Iris pigment epithelial cell (primary cell): ENCODE measurements at places on chromosomes 11 and 22.

DNA sequence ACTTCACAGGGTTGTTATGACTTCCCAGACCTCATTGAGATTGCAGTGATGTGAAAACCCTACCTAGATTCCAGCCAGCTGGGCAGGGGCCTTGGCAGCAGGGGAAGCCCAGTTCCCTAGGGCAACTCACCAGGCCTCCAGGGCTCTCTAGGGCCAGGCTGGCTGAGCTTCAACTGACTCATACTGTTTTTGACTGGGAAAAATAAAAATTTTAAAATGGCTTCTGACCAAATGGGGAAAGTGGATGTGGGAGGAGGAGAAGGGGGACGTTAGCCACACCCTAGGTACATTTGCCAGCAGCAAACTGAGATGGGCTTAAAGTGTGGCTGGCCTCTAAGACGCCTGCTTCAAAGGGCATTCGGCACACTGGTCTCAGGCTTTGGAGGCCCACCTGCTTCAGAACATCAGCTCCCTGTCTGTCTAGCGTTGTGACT is 39.0 kb downstream of the BMAL1 start:
- DNase-seq, result peak; percentile 58

DNA sequence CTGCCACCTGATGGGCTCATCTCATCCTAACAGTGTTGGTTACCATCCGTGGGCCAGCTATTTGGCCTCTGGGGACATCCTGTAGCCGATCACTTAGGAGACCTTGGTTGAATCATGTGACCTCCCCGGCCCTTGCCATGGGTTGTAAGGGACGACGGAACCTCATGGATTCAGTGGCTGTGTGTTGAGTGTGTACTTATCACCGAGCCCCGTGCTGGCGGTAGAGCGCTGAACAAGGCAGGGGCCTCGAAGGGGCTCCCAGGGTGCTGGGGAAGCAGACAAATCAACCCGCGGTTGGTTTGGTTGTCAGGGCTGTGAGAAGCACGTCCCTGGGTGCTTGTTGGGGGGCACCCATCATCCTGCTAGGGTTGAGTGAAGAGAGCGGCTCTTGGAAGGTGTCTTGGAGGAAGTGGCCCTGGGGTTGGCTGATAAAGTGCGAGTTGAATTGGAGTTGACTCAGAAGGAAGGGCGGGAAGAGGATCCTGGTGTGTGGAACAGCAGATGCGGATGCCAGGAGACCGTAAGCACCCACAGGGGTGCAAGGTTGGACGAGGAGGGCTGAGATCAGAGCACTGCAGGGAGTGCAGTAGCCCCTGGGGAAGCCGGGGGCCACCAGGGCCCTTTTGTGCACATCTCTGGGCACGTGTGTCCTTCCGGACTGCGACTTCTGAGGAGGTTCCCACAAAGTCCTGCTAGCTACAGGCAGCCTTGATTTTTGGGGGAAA is 53.6 kb downstream of the MPPED1 start:
- DNase-seq, result no peak

DNA sequence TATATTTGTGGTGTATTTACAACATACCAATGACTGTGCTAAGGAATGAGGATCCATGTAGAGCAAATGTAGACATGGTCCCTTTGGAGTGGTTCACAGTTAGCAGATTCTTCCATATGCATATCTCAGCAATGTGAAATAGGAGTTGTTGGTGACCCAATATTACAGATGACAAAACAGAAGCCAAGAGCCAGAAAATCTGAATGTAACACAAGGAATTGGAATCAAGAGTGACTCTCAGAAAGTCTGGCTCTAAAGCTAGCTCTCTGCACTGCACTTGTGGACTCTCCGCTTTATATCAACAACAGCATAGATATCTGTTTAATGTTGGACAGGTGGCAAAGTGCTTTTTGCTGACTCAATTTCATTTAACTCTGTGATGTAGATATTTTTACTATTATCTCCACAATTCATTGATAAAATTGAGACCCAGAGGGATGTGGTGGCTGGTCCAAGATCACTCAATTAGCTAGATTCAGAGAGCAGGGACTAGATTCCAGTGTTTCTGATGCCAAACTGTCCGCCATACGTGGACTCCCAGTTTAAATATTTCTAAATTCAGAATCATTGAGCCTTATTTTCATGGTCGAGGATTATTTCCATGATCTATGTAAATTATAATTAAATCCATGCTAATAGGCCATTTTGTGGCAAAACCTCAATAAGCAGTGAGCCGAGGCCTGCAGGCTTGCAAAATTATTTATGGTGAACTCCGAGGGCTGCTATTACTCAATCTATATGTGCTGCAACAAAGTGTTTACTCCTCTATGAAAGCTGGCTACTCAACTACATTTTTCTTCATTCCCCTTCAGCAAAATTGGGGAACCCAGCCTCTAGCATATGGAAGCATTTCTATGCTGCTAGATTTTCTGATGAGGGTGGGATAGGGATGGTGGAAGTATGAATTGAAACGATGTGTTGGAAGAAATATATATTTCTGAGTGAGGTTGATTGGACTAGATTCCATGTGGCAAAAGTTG is 21.1 kb upstream of the TENM4 start:
- no peak for DNase-seq

DNA sequence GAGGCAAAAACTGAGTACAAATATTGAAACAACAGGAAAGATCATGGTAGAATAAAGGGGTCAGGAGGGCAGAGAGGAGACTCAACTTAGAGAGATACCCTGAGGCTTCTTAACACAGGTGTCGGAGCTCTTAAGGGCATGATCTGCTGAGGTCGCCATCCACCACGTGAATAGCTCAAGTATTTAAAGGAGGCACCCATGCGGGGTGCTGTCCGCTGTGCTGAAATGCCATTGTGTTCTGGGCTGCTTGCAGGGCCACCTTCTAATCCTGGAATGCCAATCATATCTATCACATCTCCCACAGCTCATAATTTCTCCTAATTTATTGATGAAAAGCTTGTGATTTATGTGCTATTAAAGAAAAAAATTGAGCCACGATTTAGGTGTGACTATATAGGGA is 90.2 kb downstream of the SEZ6L start:
- DNase-seq, result peak; percentile 3

- DNase-seq, result no peak
These were observed 21.4 kb downstream of the SCUBE2 start for GRCh38 chr11:9069862-9070470.

GRCh38 chr11:7571640-7572000 is 57.8 kb downstream of the PPFIBP2 start:
- peak; percentile 72 for DNase-seq
